Endothelial cell (in vitro differentiated cells): ENCODE measurements at places on chromosomes 6 and 20.
A peak's percentile ranks its signal among the peaks of the same experiment; 100 is the strongest.

- H3K27me3 ChIP-seq = peaks cover 4% of the 10 kb centered on the region
- no peaks in the 10 kb centered on the region for H3K4me1 ChIP-seq
- H3K4me3 ChIP-seq = no peak overlapping the region
- H3K36me3 ChIP-seq = peaks cover 9% of the 10 kb centered on the region
Measured at GRCh38 chr20:43341511-43341910, 116.2 kb upstream of the SRSF6 start.

DNA sequence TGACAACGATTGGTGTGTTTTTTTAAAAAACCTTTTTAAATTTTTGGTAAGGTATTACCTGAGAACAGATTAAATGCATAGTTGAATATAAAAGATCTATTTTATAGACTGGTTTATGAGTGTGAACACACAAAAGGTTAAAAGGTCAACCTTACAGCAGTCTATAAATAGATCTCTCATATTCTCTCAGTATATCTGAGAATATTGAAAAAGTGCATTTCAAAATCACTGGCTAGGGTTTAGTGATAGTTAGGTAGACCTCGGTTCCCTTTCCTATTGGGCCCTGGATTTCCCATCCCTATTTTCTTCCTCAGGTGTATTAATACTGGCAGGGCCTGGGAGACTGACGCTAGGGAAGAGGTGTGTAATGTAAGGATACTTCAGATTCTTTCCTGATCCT is 723 bp upstream of the ZNF451 start:
- peak overlapping the region; percentile 93 for H3K4me3 ChIP-seq
- no peak for DNase-seq
- H3K4me1 ChIP-seq = peaks cover 40% of the 10 kb centered on the region

- no peaks in the 10 kb centered on the region for H3K36me3 ChIP-seq
- peaks cover 2% of the 10 kb centered on the region for H3K27me3 ChIP-seq
- H3K4me3 ChIP-seq = no peak overlapping the region
- peaks cover 3% of the 10 kb centered on the region for H3K4me1 ChIP-seq
- H3K27ac ChIP-seq = no peak overlapping the region
- no peak for DNase-seq
Measured at GRCh38 chr6:158708239-158708638, 58.4 kb downstream of the SYTL3 start.

- H3K4me1 ChIP-seq = peaks cover 2% of the 10 kb centered on the region
- H3K27me3 ChIP-seq = no peaks in the 10 kb centered on the region
- H3K27ac ChIP-seq = no peak overlapping the region
- H3K4me3 ChIP-seq = no peak overlapping the region
- DNase-seq = no peak
- H3K36me3 ChIP-seq = no peaks in the 10 kb centered on the region
Measured at GRCh38 chr20:11192106-11192505, 518.3 kb upstream of the JAG1 start.

GRCh38 chr20:57482796-57483195 is 42.1 kb downstream of the CTCFL start:
- peaks cover 6% of the 10 kb centered on the region for H3K4me1 ChIP-seq
- no peak overlapping the region for H3K27ac ChIP-seq
- DNase-seq = no peak
- no peak overlapping the region for H3K4me3 ChIP-seq
- no peaks in the 10 kb centered on the region for H3K27me3 ChIP-seq
- H3K36me3 ChIP-seq = no peaks in the 10 kb centered on the region

- H3K36me3 ChIP-seq = peaks cover 3% of the 10 kb centered on the region
- H3K27me3 ChIP-seq = peaks cover 12% of the 10 kb centered on the region
- peak overlapping the region; percentile 32 for H3K4me3 ChIP-seq
Measured at GRCh38 chr6:88168362-88168761, 2.2 kb upstream of the CNR1 start.

- H3K27me3 ChIP-seq = peaks cover 3% of the 10 kb centered on the region
- no peak for DNase-seq
- H3K27ac ChIP-seq = no peak overlapping the region
- H3K4me1 ChIP-seq = no peaks in the 10 kb centered on the region
Measured at GRCh38 chr20:45946149-45946970, 11.9 kb downstream of the PCIF1 start.

DNA sequence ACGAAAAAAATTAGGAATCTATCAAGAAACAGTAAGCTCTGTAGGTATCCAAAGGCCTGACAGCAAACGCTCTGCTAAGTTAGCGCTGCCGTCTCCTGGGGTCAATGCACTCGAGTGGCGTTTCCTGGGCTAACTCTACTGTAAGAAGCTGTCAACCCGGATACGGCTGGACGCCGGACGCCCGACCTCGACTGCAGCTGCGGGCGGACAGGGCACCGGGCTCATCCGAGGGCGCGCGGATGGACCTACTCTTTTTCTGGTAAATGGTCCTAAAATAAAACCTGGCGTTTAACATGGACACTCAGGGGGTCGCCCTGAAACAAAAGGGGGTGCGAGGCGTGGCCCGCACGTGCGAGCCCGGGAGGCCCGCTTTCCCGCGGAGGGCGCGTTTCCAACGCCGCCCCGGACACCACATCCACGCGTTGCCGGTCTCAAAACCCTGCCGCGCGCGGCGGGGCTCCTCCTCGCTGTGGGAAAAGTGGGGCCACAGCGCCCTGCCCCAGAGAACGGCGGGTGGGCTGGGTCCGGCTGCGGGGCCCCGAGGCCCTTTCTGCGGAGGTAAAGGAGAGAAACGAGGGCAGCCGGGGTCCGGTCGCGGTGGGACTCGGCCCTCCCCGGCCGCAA is 537 bp downstream of the TCP1 start:
- peaks cover 12% of the 10 kb centered on the region for H3K27me3 ChIP-seq
- DNase-seq = peak; percentile 64

DNA sequence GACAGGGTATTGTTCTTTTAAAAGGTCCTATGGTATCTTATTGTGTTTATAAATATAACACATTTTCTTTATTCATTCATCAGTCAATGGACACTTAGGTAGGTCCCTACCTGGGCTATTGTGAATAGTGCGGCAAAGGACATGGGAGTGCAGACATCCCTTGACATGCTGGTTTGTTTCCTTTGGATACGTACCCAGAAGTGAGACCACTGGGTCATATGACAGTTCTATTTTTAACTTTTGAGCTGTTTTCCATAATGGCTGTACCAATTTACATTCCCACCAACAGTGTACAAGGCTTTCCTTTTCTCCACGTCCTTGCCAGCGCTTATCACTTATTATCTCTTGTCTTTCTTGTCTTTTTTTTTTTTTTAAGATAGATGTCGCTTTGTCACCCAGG is 627.5 kb downstream of the PRKN start:
- no peaks in the 10 kb centered on the region for H3K4me1 ChIP-seq
- no peak for DNase-seq
- H3K27me3 ChIP-seq = peaks cover 4% of the 10 kb centered on the region
- no peaks in the 10 kb centered on the region for H3K36me3 ChIP-seq
- H3K4me3 ChIP-seq = no peak overlapping the region
